Jurkat, Clone E6-1 (cell line): ENCODE measurements at places on chromosomes 1 and 21.

DNA sequence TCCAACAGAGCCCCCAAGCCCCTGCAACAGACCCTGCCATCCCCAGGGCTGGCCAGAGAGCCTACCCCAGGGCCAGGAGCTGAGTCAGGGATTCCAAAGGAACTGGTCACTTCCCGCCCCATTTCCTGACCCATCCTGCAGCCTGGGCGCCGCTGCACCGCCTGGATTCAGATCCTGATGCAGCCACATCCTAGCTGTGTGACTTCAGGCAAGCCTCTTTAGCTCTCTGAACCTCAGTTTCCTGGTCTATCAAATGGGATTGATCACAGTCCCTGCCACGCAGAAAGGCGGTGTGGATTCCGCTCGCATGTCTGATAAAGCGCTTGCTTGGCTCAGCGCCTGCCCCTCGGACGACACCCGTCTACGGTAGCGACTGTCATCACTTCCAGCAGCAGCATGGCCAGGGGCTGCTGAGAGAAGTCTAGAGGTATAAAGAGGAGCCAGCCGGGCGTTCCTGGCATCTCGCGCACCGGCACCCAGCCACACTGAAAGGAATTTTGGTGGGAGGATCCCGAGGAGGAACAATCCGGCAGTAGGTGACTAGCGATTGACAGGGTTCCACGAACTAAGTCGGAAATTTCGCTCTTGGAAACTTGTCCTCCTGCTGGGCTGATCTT is 10.1 kb downstream of the EPHA2 start:
- DNase-seq = no peak

DNA sequence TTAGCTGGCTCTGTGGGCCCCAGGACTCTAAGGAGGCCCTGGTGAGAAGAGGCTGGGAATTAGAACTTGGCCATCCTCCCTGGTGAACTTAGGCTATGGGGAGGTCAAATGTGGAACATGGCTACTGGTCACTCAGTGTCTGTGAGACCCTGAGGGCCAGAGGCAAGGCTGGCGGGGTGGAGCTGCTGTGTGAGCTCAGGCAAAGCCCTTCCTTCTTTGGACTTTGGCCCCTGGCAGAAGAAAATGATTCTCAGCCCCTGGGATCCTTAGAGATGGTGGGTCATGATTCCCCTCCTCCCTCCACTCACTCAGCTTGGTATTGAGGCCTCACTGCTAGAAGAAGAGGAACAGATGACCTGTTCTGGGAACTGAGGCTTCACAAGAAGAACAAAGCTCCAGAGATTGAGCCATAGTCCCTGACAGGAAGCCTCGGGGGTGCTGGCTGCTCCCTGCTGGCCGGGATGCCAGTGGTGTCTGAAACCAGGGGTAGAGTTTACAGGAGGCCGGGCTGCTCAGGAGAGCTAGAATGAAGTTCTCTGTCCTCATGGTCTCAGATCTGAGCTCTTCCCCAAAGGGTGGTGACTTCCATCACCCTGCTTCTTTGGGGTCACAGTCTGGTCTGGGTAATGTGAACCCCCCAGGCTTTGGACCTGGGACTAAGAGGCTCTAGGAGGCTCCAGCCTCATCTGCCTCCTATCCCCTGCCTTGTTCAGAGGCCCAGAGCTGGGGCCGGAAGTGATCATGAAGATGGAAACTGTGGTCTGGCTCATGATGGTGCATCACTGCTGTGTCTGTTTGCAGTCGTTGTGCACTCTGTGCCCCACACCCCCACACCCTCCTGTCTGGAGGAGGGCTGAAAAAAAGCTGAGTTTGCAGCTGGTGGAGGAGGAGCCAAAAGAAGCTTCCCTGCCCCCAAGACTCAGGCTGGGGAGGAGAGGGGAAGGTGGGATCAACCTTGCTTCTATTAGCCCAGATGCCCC is 905 bp downstream of the BTBD19 start:
- peak; percentile 95 for DNase-seq

- DNase-seq = no peak
Observed at GRCh38 chr1:181016563-181016962, 6.1 kb downstream of the STX6 start.

DNA sequence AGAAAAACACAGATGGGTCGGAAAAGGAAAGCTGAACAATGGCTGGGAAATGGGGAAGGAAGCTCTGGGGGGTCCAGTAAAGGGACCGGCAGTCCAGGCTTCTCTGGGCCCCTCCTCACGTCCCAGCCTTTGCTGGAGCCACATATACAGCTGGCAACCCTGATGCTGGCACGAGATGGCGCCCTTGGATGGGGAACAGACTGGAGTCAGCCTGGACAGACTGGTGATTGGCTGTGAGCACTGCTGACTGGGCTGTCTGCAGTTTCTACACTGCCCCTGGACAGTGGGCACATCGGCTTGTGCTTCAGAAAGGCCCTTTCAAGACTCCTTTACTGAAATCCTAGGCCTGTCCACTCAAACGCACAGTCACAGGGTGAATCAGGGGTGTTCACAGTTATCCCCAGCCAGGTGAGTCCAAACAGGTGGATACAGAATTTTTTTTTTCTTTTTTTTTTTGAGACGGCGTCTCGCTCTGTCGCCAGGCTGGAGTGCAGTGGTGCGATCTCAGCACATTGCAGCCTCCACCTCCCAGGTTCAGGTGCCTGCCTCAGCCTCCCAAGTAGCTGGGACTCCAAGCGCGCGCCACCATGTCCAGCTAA is 31.1 kb upstream of the ZBTB40 start:
- peak; percentile 42 for DNase-seq

GRCh38 chr1:32104127-32104526 is 3.7 kb upstream of the KPNA6 start:
- DNase-seq = no peak

- DNase-seq = no peak
Observed at GRCh38 chr21:27804515-27804914, 837.6 kb upstream of the ADAMTS5 start.

DNA sequence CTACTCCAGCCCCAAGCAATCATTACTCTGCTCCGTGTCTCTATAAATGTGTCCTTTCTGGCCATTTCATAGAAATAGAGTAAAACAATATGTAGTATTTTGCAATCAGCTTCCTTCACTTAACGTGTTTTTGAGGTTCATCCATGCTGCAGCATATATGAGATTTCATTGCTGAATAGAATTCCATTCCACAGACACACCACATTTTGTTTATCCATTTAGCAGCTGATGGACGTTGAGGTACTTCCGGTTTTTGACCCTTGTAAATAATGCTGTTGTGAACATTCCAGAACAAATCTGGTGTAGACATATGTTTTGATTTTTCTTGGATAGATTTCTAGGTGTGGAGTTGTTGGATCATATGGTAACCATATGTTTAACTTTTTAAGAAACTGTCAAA is 30.7 kb downstream of the ADAM30 start:
- no peak for DNase-seq

GRCh38 chr1:115092175-115092574 is 2.9 kb upstream of the TSPAN2 start:
- DNase-seq = no peak

DNA sequence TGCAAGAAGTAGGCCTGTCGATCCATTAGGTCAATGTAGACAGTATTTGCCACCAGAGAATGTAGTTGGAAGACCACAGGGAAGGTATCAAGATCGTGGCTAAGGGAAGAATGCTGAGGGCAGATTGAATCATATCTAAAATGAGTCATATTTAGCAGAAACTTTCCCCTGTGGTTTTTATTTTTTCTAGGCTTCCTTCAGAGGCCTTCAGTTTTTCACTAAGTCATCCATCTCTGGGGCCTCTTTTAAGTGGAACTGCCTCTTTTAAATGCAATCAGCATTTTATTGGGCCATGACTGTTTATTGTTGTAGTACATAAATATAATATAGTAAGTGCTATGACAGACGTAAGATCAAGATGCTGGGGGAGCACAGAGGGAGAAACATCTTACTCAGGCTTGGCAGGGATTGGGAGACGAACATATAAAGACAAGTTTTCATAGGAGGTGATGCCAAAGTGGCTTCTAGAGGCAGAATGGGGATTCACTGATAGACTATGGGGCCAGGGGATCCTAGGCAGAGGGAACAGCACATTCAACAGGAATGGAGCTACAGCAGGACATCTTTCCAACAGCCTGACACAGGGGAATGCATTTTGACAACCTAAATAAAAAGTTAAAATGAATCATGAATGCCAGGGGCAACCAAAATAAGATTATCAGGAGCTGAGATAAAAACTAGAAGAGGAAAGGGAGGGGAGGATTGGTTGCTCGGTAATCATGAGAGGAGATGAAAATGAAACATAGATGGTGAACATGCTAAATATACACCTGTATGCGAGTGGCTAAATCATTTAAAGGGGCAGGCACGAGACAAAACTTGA is 20.1 kb downstream of the UBE2U start:
- DNase-seq = no peak

GRCh38 chr1:44890007-44890406 is 47.0 kb upstream of the PTCH2 start:
- DNase-seq = no peak

DNA sequence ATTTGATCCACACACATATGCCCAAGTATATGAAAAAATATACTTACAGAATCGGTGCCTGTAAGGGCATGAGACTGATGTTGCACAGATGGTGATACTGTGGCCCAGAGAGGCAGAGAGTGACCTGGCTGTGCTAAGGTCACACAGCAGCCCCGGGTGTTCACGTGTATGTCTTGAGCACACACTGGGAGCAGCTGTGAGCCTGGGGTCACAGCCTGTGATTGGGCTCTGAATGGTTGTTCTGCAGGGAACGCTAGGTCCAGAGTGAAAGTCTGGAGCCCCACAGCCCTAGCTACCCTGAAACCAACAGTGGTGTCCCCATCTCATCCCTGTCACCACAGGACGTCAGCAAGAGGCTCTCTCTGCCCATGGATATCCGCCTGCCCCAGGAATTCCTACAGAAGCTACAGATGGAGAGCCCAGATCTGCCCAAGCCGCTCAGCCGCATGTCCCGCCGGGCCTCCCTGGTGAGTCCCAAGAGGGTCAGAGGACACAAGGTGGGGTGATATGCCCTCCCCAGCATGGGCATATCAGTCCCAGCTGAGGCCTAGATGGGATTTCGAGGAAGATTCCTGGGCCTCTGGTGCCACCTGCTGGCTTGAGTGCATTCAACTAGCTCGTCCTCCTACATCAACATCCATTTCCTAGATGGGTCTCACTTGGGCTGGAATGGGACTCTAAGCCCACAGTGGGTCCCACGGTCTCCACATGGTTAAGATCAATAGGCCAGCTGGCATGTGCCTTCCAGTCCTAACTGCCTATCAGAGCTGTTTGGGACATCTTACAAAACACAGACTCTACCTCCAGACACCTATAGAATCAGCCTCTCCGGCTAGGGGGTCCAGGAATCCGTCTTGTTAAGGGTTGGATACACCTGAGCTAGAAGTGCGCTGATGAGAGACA is 19.7 kb downstream of the CDK18 start:
- DNase-seq = peak; percentile 47

DNA sequence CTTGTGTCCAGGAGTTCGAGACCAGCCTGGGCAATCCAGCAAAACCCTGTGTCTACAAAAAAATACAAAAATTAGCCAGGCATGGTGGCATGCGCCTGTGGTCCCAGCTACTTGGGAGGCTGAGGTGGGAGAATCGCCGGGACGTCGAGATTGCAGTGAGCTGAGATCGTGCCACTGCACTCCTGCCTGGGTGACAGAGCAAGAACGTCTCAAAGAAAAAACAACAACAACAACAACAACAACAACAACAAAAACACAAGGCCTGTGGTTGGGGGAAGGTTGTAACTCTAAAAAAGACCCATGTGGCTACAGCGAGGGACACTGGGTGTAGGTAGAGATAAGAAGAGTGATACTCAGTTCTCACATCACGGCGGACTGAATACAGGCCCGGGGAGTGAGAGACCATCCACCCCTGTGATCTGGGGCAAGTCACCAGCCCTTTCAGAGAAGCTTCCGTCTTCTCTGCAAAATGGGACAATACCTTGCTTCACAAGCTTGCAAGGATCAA is 848 bp upstream of the CDC42 start:
- DNase-seq = no peak

DNA sequence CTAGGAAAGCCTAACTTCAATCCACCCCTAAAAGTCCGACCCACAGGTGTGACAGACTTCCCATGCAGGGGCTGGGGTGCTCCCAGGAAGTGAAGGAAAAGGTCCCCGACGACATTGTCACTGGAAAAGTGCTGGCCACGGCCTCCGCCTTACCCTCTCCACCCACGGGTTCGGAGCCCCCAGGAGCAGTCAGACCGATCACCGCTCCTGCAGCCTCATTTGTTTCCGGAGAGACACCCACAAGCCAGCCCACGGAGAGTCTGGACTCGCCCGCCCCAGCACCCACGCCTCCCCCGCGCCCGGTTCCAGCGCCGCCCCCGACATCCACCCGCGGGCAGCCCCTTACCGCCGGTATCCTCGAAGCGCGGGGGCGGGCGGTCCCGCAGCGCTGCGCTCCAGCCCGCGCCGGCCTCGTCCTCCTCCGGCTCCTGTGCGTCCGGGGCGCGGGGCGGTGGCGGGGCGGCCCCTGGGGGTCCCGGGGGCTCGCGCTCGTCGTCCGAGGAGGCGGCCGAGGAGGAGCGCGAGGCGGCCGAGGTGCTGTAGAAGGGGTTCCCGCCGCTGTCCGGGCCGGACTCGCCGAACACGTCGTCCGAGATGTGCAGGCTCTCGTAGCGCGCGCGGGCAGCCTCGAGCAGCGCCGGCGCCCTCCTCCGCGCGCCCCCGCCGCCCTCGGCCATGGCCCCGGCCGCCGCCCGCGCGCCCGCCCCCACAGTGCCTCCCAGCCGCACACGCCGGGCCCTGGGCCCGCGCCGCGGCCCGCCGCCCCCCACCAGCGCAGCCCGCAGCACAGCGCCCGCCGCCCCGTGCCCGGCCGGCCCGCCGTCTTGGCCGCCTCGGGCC is 660 bp downstream of the PGBD5 start:
- DNase-seq = no peak

- no peak for DNase-seq
Observed at GRCh38 chr21:45413922-45414321, 9.0 kb downstream of the COL18A1 start.

DNA sequence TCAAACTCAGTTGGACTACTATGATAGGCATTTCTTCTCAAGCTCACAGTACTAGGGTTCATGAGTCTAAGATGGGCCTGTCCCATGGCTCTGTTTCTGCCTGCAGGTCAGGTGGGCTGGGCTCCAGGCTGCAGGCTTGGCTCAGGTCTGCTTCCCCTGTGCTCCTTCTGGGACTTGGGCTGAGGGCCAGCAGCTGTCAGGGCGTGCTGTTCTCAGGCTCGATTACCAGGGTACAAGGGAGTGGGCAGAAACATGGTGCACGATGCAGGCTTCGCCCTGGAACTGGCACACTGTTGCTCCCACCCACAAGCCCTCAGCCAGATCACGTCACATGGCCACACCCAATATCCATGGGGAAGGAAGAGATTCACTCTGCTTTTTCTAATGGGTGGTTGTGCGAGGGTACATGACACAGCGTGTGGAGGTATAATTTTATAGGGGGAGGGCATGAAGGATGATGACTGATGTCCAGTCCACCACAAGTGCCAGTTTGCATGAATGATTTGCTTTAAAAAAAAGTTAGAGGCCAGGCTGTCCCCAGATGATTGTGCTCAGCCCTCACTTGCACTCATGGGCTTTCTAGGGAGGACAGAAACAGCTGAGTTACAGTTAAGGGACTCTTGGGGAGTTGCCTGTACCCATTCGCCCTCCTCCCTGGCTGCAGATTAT is 118.0 kb downstream of the ACTL8 start:
- DNase-seq = no peak
